Nucleus accumbens (tissue), 56 donors: ENCODE measurements at places on chromosomes 1 and 21.

- peak; percentile 24 for DNase-seq
Observed at GRCh38 chr1:243508303-243508713, 252.5 kb downstream of the SDCCAG8 start.

- no peak for DNase-seq
Observed at GRCh38 chr1:223650465-223650864, 15.0 kb downstream of the CAPN8 start.

- DNase-seq = no peak
Observed at GRCh38 chr1:203765029-203765837, at the start of gene LAX1. TSS of gene LAX1 (plus strand) at chr1:203765183. CDS start at chr1:203765566, 383 bp downstream.

- no peak for DNase-seq
Observed at GRCh38 chr1:215793180-215793579, 226.1 kb downstream of the KCTD3 start.

DNA sequence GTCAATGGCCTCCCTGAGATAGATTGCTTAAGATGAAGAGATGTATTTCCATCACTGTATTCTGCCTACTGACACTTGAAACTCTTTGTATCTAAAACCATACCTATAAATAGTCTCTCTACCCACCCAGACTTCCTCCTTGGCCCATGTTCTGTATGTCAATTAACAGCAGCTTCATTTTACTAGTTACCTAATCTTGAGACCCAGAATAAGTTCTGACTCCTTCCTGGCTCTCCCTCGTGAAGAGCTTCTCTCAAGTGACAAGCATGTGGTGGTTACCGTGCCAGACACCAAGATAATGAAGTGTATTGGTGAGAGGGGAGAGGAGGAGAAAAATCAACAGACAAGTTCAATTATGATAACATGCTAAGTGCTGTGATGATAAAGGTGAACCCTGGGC is 128.8 kb upstream of the RAVER2 start:
- DNase-seq = no peak

DNA sequence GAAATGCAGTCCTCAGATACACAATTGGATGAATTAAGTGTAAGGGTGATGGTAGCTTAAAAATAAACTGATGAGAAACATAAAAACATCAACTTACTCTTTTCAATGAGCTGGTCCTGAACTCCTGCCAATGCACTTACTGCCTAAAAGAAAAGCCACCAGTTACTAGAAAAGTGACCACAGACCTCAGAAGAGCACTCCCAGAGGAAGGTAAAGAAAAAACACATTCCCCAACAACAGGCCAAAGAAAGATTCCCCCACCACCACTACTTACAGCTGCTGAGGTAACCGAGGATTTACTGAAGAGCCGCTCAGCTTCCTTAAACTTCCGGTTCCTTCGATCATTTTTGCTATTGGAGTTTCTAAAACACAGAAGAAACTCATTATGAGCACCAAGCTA is 5.4 kb downstream of the MEAF6 start:
- DNase-seq = no peak

- DNase-seq = no peak
Observed at GRCh38 chr1:152127673-152128072, 12.4 kb upstream of the TCHH start.

DNA sequence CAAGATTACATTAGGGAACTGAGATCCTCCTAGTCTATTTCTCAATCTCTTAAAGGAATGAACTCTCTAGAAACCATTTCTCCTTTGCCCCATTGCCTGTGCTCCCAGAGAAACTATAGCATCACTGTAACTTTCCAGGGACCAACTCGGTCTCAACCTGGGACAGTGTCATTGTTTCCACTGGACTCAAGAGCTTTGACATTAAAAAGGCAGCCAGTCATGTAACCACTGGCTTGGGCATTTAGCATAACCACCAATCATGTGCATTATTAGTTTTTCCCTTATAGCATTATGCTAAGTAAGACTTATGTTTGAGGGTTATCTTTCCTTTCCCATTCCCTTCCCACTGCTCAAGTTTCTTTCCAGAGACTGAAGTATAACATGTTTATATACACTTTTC is 18.2 kb downstream of the TEX38 start:
- DNase-seq = no peak

DNA sequence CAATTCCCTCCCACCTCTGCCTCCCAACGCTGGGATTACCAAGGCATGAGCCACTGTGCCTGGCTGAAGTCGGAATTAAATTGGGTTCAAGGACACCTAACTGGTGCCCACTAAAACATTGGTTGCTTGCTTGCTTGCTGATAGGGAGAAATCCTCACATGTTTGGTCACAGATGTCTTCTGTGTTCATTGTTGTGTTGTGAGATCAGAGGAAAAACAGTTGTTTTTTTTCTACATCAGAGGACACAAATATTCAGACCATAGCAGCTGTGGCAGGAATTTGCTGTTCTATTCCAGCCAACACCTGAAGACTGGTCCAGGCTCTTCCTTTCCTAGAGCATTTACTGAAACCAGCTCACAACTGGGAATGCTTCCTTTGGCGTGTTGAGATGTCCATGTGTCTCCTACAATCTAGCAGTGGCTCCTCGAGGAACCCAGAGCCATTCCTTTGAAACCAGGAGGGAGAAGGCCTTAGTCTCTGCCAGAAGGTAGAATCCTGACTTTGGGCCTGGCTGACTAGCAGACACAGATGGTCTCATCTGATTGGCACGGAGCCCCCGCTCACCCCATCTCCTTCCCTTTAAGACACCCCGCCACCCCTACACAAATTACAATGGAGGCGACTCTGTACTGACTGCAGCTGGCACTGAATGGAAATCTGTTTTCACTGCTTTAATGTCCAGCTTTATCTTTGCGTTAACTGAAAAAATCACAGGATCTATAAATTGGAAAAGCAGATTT is 24.3 kb upstream of the TRIM17 start:
- DNase-seq = no peak

DNA sequence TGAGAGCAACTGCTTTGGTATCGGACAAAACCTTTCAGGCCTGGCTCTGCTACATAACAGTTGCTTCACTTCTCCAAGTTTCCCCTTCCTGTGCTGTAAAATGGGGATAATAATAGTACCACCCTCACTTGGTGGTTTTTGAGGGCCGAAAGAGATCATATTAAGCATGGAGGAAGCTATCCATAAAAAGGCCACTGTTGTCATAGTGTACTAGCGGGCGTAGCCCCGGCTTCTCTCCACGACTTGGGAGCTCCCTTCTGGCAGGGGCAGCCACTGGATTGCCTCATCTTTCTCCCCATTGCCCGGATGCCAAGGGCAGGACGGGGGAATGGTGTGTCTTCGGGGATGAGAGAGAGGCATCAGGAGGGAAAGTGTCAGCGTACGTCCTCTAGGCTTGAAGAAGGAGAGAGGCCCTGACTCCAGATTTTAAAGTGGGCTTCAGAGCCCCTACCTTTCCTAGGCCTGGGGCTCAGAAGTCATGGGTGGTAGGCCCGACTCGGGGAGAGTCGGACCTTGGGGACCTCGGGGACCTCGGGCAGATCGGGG is 548 bp upstream of the MFSD2A start:
- DNase-seq = no peak

DNA sequence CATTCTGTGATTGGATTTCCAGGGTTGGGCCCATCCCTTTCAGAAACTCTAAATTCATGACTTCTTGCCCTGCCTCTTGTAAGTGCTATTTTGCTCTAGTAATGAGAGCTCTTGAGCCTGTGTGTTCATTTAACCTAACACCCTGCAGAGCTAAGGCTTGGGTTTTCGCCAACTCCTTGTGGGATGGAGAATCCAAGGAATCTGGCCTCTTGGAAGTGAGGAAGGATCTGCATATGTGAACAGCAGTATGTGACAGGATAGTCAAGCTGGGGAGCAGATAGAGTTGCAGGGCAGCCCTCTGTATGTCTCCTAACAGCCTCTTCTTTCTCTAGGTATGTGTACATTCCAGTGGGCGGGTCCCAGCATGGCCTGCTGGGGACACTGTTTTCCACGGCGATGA is 258.9 kb downstream of the HHAT start:
- no peak for DNase-seq

DNA sequence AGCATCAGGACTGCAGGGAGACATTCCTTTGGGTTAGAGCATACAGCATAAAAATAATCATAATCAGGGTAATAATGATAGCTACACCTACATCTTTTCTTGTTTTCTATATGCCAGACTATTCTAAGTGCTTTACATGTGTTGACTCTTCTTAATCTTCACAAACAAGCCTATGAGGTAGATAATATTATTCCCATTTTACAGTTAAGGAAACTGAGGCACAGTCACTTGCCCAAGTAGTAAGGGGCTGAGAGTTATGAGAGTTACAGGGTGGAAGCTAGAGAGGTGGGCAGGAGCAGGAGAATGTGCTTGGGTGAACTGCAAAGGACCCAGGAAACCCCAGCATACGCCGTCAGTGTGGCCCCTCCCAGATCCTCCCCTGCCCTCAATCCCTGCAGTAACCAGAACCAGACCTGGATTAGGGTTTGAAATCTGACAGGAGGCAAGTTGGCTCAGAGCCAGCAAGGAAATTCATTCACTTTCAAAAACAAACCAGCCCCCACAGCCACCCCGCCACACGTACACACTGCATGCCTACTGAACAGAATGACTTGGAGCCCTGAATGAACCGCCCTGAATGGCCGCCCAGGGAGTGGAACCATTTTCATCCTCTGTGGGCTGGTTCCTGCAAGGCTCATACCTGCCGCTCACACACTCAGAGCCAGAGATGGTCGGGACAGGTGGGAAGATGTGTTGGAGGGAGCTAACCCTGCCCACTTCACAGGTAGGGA is 126.1 kb downstream of the TRABD2B start:
- no peak for DNase-seq

DNA sequence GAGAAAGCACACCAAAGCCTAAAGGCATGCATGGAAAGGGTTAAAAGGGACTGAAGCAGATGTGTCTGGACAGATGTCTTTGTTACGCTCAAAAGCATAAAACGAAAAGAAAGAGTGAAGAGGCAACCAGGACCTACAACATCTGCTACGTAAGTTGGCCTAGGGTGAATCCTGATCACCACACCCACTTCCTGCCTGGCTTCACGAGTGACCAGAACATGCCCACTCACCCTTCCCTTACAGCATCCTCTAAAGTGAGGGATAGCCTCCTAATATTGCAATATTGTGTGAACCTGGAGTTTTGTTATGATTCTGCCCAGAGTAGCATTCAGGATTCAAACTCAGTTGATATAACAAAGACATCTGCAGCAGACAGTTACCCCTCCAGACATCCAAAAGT is 10.6 kb upstream of the OLIG2 start:
- no peak for DNase-seq

- DNase-seq = no peak
Observed at GRCh38 chr1:220921971-220922635, 42.9 kb downstream of the HLX start.

- DNase-seq = no peak
Observed at GRCh38 chr1:110502402-110503151, 16.4 kb downstream of the KCNA10 start.

- DNase-seq = no peak
Observed at GRCh38 chr1:186578325-186579016, 101.8 kb downstream of the PTGS2 start.
